Body of pancreas (tissue), 4 donors: ENCODE measurements at places on chromosomes 4 and X. TPM values are rescaled to one million over a fixed set of nuclear protein-coding genes. Genes with fewer than 3 reads are reported as not detected.

VCX3A gene
- total RNA-seq = not detected

- no peak for DNase-seq
- no peaks in the 10 kb centered on the region for H3K27me3 ChIP-seq
- no peaks in the 10 kb centered on the region for H3K36me3 ChIP-seq
- no peak overlapping the region for H3K27ac ChIP-seq
- no peak overlapping the region for H3K4me3 ChIP-seq
- H3K4me1 ChIP-seq = no peaks in the 10 kb centered on the region
These were observed 10.0 kb upstream of the HS3ST1 start for GRCh38 chr4:11438647-11439046.

DNA sequence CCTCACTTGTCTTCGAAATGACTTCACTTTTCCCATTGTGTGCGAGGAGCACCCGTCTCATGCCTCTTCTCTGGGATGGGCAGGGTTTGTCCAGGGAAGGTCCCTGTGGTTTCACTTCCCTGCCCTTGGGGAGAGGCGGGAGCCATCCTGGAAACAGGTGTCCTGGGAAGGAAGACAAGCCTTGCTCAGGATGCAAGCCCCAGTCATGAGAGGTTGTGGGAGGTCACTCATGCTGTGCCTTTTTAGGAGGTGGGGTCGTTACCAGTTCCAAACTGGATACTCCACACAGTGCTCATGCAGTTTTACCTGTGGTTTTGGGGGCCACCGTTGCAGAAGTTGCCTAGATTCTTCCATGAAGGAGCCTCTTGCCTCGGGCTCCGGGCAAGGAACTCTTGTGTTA lies 3.8 kb downstream of the RGS12 start:
- no peak overlapping the region for H3K27ac ChIP-seq
- no peak overlapping the region for H3K4me3 ChIP-seq

DNA sequence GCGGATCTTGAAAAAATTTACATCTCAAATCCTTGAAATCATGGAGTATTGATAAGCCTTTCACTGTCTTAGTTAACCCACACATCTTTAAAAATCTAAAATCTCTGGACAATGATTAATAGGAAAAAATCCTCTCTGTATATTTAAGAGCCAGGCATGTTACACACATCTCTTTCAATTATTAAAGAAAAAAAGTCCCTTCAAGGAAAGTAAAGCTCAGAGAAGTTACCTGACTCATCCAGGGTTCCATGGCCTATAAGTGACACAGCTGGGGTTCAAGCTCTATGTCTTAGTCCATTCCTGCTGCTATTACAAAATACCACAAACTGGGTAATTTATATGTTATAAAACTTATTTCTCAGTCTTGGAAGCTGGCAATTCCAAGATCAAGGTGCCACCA lies 14.2 kb upstream of the FGF16 start:
- no peak overlapping the region for H3K4me3 ChIP-seq
- H3K27me3 ChIP-seq = no peaks in the 10 kb centered on the region
- no peaks in the 10 kb centered on the region for H3K4me1 ChIP-seq
- no peak overlapping the region for H3K27ac ChIP-seq

APLN gene
- not detected for total RNA-seq

GRCh38 chrX:19152762-19153161 lies 30.5 kb upstream of the ADGRG2 start:
- no peaks in the 10 kb centered on the region for H3K36me3 ChIP-seq
- DNase-seq = no peak
- H3K4me3 ChIP-seq = no peak overlapping the region
- H3K27me3 ChIP-seq = no peaks in the 10 kb centered on the region

- no peaks in the 10 kb centered on the region for H3K4me1 ChIP-seq
- no peaks in the 10 kb centered on the region for H3K36me3 ChIP-seq
- H3K27ac ChIP-seq = no peak overlapping the region
- no peak overlapping the region for H3K4me3 ChIP-seq
These were observed 24.3 kb downstream of the LEF1 start for GRCh38 chr4:108144451-108144850.

LUZP4 gene
- not detected for total RNA-seq
